Left lung (tissue), 14 donors: ENCODE measurements at places on chromosomes 12 and 14. TPM values are rescaled to one million over a fixed set of nuclear protein-coding genes. Genes with fewer than 3 reads are reported as not detected.

Gene PLEK2
- 5.1 TPM for polyA plus RNA-seq

Gene ACSM4
- 0.15 TPM for polyA plus RNA-seq

Gene ZNF384
- polyA plus RNA-seq = 89.0 TPM

Gene POU6F1
- polyA plus RNA-seq = 15.6 TPM

Gene PTPRR
- 0.20 TPM for polyA plus RNA-seq

Gene AKAP3
- polyA plus RNA-seq = 1.8 TPM

GRCh38 chr14:93331728-93332396 lies 974 bp downstream of the BTBD7 start:
- DNase-seq = no peak

DNA sequence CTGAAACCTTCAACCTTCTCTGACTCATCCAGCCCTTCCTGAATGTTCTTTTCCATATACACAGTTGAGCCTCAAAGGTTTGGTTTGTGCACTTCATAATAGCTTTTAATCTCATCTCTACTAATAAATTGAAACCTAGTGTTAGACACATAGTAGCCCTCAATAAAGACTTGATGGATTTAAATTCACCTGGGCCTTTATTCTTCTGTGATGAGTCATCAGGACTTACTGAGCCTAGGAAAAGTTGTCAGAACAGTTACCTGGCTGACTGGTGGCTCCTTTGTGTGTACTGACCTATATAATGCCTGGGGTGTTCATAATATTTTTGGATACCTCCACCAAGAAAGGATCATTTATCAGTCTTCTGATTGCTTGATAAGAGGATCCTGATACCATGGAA lies 86.4 kb upstream of the NTF3 start:
- no peak for DNase-seq

- no peak for DNase-seq
Measured at GRCh38 chr12:115371711-115372110, 687.7 kb upstream of the TBX3 start.

GRCh38 chr14:60589442-60589841 lies 59.8 kb downstream of the SIX1 start:
- no peak for DNase-seq

DNA sequence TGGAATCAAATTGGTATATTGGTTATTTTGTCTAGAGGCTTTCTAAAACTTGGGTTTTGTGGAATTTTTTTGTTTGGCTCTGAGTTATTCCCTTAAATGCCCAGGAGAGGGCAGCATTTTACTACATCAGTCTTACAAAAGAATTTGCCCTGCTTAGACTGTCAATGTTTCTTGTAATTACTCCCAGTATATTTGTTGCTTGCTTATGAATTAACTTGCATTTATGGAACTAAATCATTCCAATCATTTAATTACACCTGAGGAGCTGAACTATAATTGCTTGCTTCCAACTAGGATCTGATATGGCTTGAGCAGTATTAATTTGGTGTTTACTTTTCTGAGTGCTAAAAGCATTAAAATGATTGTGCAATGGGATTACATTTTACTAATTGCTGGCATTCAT lies 48.7 kb downstream of the MIPOL1 start:
- DNase-seq = no peak

- no peak for DNase-seq
Measured at GRCh38 chr12:39157696-39158342, 252.4 kb upstream of the CPNE8 start.

DNA sequence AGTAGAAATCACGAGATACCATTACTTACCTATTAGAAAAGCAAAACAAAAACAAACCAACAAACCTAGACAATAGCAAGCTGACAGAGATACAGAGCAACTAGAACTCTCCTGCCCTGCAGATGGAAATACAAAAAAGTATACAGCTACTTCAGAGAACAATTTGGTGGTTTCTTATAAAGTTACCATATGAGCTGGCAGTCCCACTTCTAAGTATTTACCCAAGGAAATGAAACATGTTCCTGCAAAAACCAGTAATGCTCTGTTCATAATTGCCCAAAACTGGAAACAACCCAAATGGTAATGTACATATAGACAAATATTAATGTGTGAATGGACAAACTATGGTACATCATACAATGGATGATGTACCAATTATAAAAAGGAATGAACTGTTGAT lies 31.7 kb downstream of the FUT8 start:
- DNase-seq = no peak

DNA sequence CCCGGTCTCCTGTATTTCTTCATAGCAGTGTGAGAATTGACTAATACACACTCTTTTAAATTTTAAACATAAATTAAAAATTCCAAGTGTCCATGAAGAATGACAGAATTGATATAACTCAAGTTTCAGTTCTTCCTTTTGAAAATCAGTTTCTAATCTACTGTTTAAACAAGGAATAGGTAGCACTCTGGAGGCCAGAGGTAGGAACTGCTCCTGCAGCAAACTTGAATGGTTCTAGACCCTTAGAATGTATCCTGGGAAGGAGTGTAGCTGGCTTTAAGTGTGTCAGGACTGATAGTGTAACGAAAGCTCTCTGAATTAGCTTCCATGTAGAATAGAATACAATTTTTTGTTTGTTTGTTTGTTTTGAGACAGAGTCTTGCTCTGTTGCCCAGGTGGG lies 76.8 kb downstream of the AKAP6 start:
- no peak for DNase-seq

DNA sequence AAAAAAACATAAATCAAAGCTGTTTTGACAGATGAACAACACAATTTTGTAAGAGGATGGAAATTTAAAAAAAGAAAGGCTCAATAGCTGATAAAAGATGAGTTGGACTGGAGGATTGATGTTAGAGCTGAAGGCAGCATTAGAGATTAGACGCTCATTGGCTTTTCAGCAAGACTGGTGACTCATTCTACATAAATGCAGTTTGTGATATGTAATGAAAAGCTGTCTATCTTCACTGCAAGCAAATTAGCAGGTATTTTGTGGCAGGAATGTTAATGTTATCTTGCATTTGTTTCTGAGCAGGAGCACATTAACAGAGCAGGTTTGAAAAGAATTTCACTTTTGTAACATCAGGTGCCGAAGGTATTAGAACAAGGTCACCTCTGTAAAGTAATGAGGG lies 442.7 kb upstream of the NOVA1 start:
- no peak for DNase-seq

- DNase-seq = no peak
Measured at GRCh38 chr12:93585247-93585646, 12.8 kb downstream of the SOCS2 start.

GRCh38 chr12:23066095-23066494 lies 441.1 kb downstream of the ETNK1 start:
- no peak for DNase-seq

DNA sequence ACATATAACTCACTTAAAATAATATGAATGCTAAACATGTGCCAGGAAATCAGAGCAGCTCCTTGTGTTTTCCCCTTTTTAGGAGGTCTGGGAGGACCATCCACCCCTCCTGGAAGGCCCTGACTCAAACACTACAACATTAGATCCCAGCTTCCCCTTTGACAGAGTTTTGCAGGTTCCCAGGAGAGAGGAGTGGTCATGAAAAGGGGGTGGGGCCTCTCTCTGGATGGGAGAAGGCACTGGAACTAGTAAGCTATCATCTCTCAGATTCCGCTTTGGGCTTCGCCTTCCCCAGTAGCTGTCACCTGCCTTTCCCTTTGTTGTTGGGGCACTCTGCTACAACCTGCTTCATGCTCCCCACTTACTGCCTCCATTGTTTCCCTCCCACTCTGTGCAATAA lies 149.2 kb downstream of the ZFP36L1 start:
- DNase-seq = no peak
